ENCODE measurements at places on chromosomes 6 and 20. TPM values are rescaled to one million over a fixed set of nuclear protein-coding genes. Genes with fewer than 3 reads are reported as not detected.

The EDEM2 gene
- 22.2 TPM for total RNA-seq

The LY6G6F gene
- not detected for total RNA-seq

The DEFB121 gene
- not detected for total RNA-seq

The MYBL2 gene
- total RNA-seq: 9.9 TPM

The E2F3 gene
- 5.9 TPM for total RNA-seq

The EDN1 gene
- total RNA-seq: 3.4 TPM

The DLK2 gene
- total RNA-seq: 47.8 TPM

The CTAGE9 gene
- total RNA-seq: not detected

The SLC22A2 gene
- not detected for total RNA-seq

The DDX27 gene
- 26.5 TPM for total RNA-seq

The POM121L2 gene
- not detected for total RNA-seq

The AURKA gene
- 26.2 TPM for total RNA-seq

The SALL4 gene
- total RNA-seq: not detected

The BPIFB3 gene
- not detected for total RNA-seq

The LRRN4 gene
- 0.84 TPM for total RNA-seq

The NECAB3 gene
- 10.9 TPM for total RNA-seq

The ZC2HC1B gene
- total RNA-seq: not detected

Data from hair follicular keratinocyte (primary cell).